ENCODE measurements at places on chromosomes 3 and 15. TPM values are rescaled to one million over a fixed set of nuclear protein-coding genes. Genes with fewer than 3 reads are reported as not detected.

DNA sequence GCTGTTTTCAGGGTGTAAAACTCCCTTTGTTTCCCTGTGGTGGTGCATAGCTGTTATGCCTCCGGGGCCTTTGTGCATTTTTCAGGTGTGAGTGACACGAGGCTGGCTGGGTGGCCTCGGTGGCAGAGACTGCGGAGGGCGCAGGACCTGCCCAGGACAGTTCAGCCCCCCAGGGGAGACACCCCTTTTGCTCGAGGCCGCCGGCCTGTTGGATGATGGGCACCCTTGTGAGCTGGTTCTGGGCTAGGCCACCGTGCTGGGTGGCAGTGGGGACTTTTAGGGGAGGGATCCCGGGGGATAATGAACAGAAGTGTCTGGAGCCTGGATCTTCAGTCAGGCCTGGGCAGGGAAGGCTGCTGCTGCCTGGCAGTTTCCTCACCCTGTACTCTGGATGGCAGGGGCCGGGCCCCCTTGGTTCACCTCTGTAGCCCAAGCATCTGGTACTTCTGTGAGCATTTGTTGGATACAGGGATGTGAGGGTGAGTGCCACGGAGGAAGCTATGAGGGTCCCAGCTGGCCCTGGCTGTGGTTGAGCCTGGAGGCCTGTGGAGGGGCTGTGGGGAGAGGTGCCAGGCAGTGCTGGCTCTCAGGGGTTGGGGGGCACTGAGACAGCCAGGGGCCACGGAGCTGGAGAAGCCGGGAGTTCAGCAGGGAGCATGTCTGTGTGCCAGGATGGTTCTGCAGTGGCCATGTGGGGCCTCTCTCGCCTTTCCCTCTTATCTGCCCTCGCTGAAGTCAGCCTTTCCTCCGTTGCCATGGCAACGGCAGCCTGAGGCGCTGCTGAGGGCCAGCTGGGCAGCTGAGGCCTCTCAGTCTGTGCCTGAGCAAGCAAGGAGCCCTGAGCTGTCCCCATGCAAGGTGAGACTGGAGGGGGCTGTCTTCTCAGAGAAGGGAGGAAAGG lies 49.0 kb downstream of the KY start:
- DNase-seq: peak; percentile 37

- no peak for DNase-seq
Measured at GRCh38 chr3:139505829-139506386, 29.6 kb upstream of the RBP2 start.

- DNase-seq: no peak
Measured at GRCh38 chr3:156353563-156353962, 201.4 kb downstream of the SSR3 start.

GRCh38 chr3:11499144-11499543 lies 144.6 kb downstream of the VGLL4 start:
- no peak for DNase-seq

DNA sequence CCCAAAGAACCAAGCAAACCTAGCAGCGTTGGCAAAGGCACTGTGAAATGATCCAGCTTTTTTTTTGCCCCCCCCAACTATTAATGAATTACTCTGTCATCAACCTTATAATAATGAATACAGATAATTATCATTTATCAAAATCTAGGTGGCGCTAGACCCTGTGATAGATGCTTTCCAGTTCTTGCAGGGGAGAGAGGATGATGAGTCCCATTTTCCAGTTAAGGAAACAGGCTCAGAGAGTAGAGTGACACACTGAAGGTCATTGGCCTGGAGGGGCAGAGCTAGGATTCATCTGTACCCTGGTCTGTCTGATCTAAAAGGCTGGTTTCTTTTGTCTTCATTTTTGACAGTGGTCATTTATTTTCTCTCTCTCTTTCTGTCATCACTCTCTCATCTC lies 5.0 kb downstream of the ACOX2 start:
- no peak for DNase-seq

- DNase-seq: no peak
Measured at GRCh38 chr15:41907141-41907540, 13.3 kb upstream of the SPTBN5 start.

DNA sequence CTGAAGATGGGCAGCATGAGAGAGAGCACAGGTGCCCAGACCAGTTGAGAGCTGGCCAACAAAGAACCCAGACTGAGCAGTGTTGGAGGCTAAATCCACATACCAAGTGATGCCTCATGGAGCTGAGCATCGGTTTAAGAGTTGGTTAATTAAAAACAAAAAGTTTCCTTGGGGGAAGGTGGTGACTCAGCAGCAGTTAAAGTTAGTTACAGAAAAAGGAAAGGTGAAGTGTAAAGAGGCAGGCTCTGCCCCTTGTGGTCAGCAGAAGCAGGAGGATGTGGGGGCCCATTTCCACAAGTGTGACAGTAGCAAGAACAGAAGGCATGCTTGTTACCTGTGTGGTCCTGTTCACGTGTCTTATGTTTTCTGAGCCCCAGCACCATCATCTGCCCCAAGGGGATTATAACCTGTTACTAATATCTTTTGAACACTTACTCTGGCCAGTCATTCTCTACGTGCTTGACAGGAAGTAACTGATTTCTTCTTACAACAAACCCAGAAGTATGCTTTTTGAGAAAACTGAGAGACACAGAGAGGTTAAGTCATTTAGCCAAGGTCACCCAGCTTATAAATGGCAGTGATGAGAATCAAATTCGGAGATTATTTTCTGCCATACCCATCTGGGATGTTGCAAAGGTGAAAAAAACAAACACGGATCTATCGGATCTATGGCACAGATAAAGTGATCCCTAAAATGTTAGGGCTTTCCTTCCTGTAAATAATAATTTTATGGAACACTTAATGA lies 91.0 kb downstream of the EPHB1 start:
- DNase-seq: no peak

The GABRB3 gene
- 2.5 TPM for polyA plus RNA-seq

DNA sequence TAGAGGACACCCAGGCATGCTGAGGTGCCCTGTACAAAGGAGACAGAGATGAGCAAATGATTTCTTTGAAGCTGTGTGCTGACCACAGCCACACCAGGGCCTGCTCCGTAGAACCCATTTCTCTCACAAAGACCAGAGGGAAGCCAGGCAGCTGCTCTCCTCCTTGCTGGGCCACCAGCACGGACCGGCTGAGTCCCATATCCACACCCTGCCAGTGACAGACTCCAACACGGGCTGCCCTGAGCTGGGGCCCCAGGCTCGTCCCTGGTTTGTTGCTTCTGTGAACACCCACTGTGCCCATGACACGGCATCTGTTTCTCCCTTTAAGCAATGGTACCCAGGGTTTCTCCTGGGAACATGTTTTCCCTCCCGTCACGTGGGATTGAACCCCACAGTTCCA lies 284.5 kb downstream of the ADAMTS17 start:
- DNase-seq: no peak

- DNase-seq: no peak
Measured at GRCh38 chr3:24004171-24004938, 59.3 kb downstream of the NR1D2 start.

DNA sequence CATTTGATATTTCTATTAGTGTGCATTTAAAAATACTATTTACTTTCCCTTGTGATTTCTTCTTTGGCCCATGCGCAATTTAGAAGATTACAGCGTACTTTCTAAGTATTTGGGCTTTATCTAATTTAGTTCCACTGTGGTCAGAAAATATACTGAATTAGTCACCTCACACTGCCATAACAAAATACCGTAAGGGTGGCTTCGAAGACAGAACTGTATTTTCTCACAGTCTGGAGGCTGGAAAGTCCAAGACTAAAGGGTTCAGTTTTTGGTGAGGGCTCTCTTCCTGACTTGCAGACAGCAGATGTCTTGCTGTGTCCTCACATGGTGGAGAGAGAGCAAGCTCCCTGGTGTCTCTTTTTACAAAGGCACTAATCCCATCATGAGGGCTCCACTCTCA lies 286.2 kb downstream of the ADAMTSL3 start:
- no peak for DNase-seq

DNA sequence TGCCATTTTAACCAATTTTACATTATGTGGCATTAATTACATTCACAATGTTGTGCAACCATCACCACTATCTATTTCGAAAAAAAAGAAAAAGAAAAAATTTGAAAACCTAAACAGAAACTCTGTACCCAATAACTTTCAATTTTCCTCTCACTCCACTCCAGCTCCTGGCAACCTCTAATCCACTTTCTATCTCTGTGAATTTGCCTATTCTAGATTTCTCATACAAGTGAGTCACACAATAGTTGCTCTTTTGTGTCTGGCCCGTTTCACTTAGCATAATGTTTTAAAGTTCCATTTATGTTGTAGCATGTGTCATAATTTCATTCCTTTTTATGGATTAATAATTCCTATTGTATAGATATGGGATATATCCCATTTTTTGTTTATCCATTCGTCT lies 53.3 kb upstream of the TBC1D5 start:
- no peak for DNase-seq

GRCh38 chr15:86650094-86650493 lies 570.4 kb downstream of the AGBL1 start:
- DNase-seq: no peak

Measured in muscle of back (tissue), 13 donors.